ENCODE measurements at places on chromosomes 12 and 14.

DNA sequence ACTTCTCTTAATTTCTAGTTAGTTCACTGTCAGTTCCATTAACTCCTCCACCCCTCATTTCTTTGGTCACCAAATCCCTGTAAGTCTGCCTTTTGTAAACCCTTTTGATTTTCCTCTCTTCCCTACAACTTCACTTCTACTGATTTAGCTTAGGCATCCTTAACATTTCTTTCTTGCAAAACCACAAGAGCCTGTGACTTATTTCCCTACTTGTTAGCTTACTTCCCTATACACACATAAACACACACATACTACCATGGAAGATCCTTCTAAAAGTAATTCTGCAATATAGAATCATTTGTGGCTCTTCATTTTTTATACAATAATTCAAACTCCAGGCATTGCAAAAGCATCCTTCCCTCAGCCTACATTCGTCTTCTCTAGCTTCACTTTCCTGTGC, 494.3 kb upstream of the USP15 start:
- H3K4me1 ChIP-seq = no peaks in the 10 kb centered on the region
- no peak for DNase-seq
- H3K36me3 ChIP-seq = no peaks in the 10 kb centered on the region
- no peak overlapping the region for H3K27ac ChIP-seq

GRCh38 chr14:67526676-67527459, 6.2 kb upstream of the PLEKHH1 start:
- H3K27ac ChIP-seq = no peak overlapping the region
- DNase-seq = peak; percentile 59
- H3K4me1 ChIP-seq = peaks cover 11% of the 10 kb centered on the region
- H3K27me3 ChIP-seq = peaks cover 22% of the 10 kb centered on the region
- no peak overlapping the region for H3K4me3 ChIP-seq
- no peaks in the 10 kb centered on the region for H3K36me3 ChIP-seq

DNA sequence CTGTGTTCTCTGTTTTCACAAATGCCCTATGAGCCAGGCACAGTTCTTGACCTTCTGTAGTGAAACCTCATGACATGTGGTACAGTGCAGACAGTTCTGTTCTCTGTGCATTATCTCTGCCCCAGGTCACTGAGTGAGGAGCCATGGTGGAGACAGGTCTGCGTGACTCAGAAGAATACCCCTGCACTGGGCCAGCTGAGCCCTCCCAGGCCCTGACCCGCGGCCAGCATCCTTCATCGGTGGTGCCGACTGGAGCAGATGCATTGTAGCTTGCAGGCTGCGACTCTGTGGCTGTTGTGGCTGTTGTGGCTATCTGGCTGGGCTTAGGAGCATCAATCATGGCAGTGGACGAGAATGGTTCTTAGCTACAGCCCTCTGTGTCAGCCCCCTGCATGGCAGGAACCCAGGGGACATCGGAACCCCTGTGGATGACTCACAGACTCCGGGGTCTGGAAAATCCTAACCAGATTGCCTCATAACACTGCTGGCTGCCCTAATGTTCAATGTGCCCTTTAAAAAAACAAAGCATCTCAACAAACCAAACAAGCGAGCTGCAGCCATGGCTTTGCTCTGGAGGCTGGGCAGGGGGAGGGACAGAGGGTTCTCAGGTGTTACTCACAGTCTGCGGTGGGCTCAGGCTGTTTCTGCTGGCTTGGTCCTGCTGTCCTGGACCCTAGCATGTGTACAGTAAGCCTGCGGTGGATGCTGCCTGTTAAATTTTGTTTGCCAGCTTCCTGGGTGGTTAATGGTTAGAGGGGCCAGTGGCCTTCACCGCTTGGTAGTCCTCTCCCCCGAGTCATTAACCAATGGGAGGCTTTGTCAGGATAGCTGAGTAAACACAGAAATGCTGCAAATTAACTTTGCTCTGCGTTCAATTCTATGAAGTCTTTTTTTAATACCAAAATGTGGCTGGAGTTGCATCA, at the start of gene SERPINA6:
SERPINA6 (minus strand) TSS at position 689 of the 923 bp plus-strand sequence. CDS start 8,688 bp downstream, outside the sequence.
- H3K4me1 ChIP-seq = no peaks in the 10 kb centered on the region
- H3K36me3 ChIP-seq = no peaks in the 10 kb centered on the region
- no peak within 1 kb of the TSS for H3K27ac ChIP-seq

DNA sequence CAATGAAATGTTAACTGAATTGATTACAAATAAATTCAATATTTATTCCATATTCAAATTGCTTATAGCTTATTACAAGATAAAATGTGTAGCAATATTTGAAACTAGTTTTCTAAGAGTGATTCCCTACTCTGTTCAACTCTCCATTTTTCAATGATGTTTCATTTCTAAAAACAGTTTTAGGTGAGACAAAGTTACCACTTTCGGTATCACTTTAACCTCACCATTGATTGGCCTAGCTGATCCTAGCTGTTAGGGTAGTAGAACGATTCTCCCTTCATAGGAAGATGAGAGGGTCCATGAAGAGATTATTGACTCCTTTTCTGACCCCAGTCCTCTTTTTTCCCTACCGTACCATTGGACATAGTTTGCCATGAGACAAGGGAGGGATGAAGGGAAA, 373.3 kb downstream of the PRKD1 start:
- no peaks in the 10 kb centered on the region for H3K4me1 ChIP-seq
- H3K27me3 ChIP-seq = no peaks in the 10 kb centered on the region
- no peak for DNase-seq
- H3K27ac ChIP-seq = no peak overlapping the region
- H3K4me3 ChIP-seq = no peak overlapping the region
- no peaks in the 10 kb centered on the region for H3K36me3 ChIP-seq

DNA sequence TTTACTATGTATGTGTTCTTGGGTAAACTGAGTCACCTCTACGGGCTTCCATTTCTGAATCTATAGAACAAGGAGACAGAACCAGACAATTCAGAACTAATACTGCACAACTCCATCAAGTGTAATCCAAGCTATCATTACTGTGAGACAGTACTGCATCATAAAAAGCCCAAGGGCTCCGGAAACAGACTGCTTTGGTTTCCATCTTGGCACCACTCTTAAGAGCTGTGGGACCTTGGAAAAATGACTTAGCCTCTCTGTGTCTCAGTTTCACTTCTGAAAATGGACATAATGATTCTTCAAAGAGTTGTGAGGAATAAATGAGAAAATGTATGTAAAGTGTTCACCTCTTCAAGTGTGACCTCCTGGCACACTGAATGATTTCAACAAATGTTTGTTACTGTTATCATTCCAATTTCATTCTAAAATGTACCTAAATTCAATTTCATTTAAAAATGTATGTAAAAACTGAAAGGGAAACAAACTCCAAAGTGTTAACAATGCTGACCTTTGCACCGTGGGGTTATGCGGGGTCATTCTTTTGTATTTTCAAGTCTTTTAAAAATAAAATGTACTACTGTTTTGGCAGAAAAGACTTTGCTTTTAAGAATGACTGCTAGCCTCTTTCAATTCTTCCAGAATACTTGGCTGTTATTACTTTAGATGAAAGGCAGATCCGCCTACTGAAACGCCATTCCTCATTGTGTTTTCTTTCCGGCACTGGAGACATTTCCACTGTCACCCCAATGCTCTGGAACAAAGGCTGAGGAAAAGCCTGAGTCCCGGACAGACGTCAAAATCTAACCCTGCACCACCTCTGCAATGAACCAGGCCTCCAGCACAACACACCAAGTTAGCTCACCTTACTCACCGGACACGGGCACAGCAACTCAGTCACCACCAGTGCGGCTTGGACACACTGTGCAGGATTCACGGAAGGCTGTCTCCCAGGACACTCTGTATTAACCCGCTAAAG, 62.8 kb downstream of the TMCC3 start:
- peaks cover 3% of the 10 kb centered on the region for H3K4me1 ChIP-seq
- no peak overlapping the region for H3K4me3 ChIP-seq
- H3K27ac ChIP-seq = no peak overlapping the region

GRCh38 chr14:102907980-102908730, 14.3 kb upstream of the AMN start:
- no peaks in the 10 kb centered on the region for H3K27me3 ChIP-seq
- no peak overlapping the region for H3K27ac ChIP-seq
- no peaks in the 10 kb centered on the region for H3K4me1 ChIP-seq
- DNase-seq = no peak
- H3K36me3 ChIP-seq = no peaks in the 10 kb centered on the region

GRCh38 chr12:69338936-69339335, 9.2 kb upstream of the LYZ start:
- no peak overlapping the region for H3K27ac ChIP-seq
- H3K4me1 ChIP-seq = no peaks in the 10 kb centered on the region
- no peaks in the 10 kb centered on the region for H3K27me3 ChIP-seq

DNA sequence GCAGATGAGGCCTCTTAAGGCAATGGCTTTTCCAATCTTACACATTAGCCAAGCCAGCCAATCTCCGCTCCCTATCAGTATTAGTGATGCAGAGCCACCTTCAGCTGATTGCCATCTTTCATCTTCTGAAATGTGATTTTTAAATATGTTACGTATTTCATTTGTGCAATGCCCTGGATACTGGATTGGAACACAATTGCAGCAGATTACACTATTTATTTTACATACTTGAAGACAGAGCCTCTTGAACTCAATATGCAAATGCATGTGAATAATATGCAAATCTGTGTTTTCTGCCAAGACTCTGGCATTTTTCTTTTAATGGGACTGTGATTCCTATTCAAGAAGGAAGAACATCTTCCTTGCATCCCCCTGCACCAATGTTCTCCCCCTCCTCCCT, 90.5 kb downstream of the GRIN2B start:
- no peaks in the 10 kb centered on the region for H3K36me3 ChIP-seq
- no peaks in the 10 kb centered on the region for H3K4me1 ChIP-seq
- H3K4me3 ChIP-seq = no peak overlapping the region
- no peak for DNase-seq
- H3K27ac ChIP-seq = no peak overlapping the region

DNA sequence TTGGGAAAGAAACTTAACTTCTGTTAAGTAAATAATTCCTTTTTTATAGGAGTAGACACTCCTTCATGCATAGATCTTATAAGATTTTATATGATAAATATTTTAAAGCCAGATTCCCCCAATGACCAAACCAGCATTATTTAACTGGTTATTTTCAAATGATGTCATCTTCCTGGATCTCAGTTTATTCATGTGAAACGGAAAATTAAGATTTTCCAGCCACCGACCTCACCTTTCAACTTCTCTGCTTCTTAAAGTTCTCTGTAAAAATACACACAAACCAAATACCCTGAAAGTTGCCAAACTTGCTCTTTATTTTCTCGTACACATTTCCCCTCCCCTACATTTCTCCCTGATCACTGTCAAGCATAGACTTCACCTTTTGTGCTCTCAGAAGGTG, 364.2 kb downstream of the GALC start:
- no peaks in the 10 kb centered on the region for H3K27me3 ChIP-seq
- no peak overlapping the region for H3K27ac ChIP-seq
- no peak for DNase-seq
- H3K4me1 ChIP-seq = no peaks in the 10 kb centered on the region

DNA sequence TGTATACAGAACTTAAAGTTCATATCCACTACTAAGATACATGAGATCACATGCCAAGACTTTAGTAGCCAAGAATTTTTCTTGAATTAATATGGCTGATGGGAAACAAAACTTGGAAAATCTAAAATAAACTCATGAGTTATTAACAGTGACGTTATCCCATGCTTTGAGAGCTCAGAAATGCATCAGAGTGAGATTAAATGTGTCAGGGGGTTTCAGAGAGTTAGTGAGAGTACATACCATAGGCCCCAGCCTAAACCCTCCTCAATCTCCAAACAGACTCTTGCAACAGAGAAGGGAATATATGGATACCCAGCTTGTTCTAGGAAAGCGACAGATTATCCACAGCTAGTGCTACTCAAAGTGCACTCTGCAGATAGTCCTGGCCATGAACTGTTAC, 19.3 kb downstream of the SLC35F4 start:
- no peak overlapping the region for H3K4me3 ChIP-seq
- H3K36me3 ChIP-seq = no peaks in the 10 kb centered on the region
- H3K27me3 ChIP-seq = no peaks in the 10 kb centered on the region
- no peak for DNase-seq
- H3K27ac ChIP-seq = no peak overlapping the region

GRCh38 chr12:63070709-63071108, 80.3 kb downstream of the AVPR1A start:
- no peak overlapping the region for H3K27ac ChIP-seq
- H3K36me3 ChIP-seq = no peaks in the 10 kb centered on the region
- no peaks in the 10 kb centered on the region for H3K4me1 ChIP-seq
- no peak overlapping the region for H3K4me3 ChIP-seq
- DNase-seq = no peak

DNA sequence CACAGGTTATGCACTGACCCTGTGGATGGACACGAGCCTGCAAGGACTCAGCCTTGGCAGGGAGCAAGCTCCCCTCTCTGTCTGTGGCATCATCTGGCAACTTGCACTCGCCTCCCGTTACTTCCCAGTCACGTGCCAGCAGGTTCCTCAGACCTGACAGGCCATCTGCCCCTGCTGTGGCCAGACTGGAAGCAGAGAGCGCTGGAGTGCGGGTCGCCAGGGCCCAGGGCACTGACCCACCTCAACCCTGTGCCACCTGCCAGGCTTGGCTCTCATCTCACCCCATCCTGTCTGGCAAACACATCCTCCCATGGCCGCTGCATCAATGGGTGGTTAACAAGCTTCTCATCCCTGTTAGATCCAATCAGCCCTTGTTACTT, 28.4 kb downstream of the SLC6A12 start:
- H3K36me3 ChIP-seq = no peaks in the 10 kb centered on the region
- DNase-seq = no peak
- H3K4me1 ChIP-seq = peaks cover 23% of the 10 kb centered on the region
- no peaks in the 10 kb centered on the region for H3K27me3 ChIP-seq
- no peak overlapping the region for H3K27ac ChIP-seq
- H3K4me3 ChIP-seq = no peak overlapping the region

- H3K27me3 ChIP-seq = no peaks in the 10 kb centered on the region
- no peaks in the 10 kb centered on the region for H3K36me3 ChIP-seq
- H3K27ac ChIP-seq = no peak overlapping the region
- DNase-seq = no peak
- no peak overlapping the region for H3K4me3 ChIP-seq
Observed at GRCh38 chr14:93975791-93976476, 436 bp downstream of the ASB2 start.

DNA sequence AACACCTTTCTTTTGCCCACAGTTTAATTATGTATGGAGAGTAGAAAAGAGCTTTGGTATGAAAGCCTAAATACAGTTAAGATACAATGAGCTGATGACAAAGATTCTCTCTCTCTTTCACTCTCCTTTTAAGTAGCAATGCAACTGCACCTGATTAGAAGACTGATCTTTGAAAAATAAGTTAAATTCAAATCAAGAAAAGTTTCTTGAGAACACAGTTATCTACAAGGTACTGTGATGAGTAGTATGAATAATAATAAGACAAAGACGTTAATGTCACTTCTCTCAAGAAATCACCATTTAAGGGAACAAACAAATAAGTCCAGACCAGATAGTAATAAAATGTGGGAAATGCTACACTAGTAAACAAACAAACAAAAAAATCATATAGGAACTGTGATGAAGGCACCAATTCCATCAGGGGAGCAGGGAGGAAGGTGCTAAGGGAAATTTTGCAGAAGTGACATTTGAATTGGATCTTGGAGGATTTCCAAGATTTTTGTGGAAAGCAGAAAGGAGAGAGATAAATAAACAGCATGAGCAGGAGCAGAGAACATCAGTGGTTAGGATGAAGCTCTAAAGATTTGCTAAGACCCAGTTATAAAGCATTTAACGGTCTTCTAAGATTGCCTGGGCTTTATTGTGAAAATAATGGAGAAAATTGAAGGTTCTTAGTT, 65.2 kb upstream of the STK38L start:
- H3K36me3 ChIP-seq = no peaks in the 10 kb centered on the region
- H3K27ac ChIP-seq = no peak overlapping the region
- no peaks in the 10 kb centered on the region for H3K27me3 ChIP-seq
- peaks cover 20% of the 10 kb centered on the region for H3K4me1 ChIP-seq
- no peak for DNase-seq

GRCh38 chr12:92058664-92059063, 87.0 kb downstream of the BTG1 start:
- H3K27ac ChIP-seq = no peak overlapping the region
- no peaks in the 10 kb centered on the region for H3K36me3 ChIP-seq
- H3K27me3 ChIP-seq = no peaks in the 10 kb centered on the region
- DNase-seq = no peak
- H3K4me3 ChIP-seq = no peak overlapping the region

Data from HCT116 (cell line).